ENCODE measurements at places on chromosomes 2 and 18. TPM values are rescaled to one million over a fixed set of nuclear protein-coding genes. Genes with fewer than 3 reads are reported as not detected.

TCF23 gene
- not detected for polyA plus RNA-seq

NPAS2 gene
- polyA plus RNA-seq: 70.0 TPM

POLE4 gene
- 30.9 TPM for polyA plus RNA-seq

SKOR2 gene
- not detected for polyA plus RNA-seq

GNLY gene
- polyA plus RNA-seq: 1.2 TPM

FAHD2B gene
- polyA plus RNA-seq: 3.8 TPM
